NCI-H2029 (cell line): ENCODE measurements at places on chromosomes 1 and 21.

DNA sequence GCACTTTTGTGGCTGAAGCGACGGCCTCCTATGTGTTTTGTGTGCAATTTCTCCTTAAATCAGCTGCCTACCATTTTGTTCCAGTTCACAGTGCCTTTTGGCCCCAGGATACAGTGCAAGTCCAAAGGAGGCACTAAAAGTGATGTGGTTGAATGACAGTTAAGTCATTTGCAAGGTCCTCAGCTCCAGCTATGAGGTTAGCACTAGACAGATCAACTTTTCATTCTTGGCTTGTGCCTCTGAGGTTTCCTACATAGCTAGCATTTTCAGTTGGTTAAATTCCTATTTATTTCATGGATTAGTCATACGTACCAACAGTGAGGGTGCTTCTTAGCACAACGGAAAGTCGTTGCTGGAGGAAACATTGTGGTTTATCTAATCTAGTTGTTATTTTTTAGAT is 59.3 kb upstream of the NTPCR start:
- no peak for DNase-seq

DNA sequence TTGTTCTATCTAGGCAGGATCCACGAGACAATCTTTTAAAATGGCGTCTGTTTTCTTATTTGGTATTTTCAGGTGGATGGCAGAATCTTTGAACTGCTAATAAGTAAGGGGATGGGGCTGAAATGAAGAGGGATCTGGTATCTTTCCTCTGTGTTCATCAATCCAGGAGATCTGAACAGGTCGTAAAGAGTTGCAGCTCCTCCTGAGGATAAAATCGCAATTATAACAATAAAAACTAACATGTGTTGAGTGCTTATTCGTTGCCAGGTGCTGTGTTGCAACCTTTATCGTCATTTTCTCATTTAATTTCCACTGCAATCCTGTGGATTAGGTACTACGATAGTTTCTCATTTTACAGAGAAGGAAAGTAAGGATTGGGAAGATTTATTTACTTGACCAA is 134.6 kb upstream of the DPYD start:
- no peak for DNase-seq

- no peak for DNase-seq
These were observed 635.6 kb downstream of the PLA2G4A start for GRCh38 chr1:187464320-187464719.

GRCh38 chr1:111442457-111442856 is 6.6 kb downstream of the WDR77 start:
- DNase-seq = no peak

DNA sequence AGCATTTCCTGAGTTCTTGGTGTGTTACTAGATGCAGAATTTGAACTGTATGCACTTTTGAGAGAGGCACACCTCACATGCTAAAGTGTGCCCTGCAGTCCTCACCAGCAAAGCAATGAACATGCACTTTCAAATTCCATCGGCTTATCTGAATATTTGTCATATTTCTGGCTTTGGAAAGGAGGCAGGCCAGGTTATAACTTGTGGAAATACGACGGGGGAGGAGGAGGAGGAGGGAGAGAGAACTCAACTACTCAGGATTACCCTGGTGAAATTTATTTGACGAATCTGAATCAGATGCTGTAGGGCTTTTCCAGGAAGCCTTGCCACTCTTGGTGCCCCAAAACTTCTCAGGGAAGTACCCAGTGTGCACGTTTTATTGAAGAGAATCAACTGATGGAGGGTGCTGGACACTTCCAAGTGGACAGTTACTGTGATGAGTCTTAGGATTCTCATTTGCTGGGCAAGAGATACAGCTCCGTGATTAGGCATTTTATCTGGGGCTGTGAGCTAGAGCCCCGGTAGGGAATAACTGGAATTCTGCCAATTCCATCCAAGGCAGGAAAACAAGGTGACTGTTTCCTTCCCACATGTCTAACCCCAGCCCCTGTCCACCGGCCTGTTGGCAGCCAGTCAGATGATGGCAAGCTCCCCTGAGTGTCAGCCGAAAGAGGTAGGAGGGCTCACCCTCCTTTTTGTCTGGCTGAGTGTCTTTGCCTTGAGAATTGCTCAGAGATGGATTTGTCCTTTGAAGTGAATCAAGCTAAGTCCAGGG is 3.8 kb downstream of the PDPN start:
- DNase-seq = no peak

DNA sequence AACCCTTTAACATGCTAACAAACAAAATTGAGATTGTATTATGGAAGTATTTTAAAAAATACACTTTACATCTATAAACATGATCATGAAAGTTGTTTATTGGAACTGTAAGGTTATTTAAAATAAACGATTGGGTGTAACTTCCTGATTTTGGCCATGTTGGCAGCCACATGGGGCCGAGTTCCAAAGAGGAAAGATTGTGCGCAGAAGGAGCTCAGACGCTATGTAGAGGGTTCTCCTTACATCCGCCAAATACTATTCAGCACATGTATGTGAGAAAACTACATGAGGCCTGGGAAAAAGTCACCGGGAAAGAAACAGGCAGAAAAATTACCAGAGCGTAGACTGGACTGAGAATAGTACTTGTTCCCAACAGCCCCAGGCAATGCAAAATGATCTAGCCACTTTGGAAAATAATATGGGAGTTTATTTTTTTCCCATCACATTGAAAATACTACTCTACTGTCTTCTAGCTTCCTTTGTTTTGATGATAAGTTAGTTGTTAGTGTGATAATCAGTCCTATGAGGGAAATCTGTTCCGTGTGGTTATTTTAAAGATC is 35.7 kb upstream of the B3GALT2 start:
- DNase-seq = no peak

DNA sequence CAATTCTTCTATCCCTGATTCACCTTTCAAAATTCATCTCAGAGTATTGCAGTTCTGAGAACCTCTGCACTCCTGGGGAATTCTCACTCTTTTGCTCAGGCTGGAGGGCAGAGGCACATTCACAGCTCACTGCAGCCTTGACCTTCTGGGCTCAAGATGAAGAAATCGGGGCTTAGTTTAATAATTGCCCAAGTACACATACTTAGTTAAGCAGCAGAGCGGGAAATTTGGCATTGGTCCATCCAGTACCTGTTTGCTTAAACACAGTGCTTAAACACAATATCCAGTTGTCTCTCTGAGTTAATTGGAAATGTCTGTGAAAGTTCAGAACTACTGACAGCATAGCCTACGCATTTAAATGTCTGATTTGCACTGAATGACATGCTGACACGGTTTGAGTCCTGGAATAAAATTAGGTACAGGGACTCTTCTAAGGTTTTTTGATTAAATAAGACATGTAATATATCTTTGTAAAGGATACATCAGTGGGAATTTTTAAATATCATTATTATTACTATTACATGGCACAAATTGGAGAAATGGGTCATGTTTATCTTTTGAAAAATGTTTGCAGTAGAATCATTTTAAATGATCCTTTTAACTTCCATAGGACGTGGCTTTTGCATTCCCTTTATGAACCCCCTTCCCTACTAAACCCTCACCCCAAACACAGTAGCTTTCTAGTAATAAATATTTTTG is 337.4 kb downstream of the SRGAP2C start:
- DNase-seq = no peak

GRCh38 chr21:45508607-45509565 is 33.4 kb downstream of the SLC19A1 start:
- DNase-seq = no peak

GRCh38 chr21:15022608-15023261 is 42.1 kb downstream of the NRIP1 start:
- no peak for DNase-seq

DNA sequence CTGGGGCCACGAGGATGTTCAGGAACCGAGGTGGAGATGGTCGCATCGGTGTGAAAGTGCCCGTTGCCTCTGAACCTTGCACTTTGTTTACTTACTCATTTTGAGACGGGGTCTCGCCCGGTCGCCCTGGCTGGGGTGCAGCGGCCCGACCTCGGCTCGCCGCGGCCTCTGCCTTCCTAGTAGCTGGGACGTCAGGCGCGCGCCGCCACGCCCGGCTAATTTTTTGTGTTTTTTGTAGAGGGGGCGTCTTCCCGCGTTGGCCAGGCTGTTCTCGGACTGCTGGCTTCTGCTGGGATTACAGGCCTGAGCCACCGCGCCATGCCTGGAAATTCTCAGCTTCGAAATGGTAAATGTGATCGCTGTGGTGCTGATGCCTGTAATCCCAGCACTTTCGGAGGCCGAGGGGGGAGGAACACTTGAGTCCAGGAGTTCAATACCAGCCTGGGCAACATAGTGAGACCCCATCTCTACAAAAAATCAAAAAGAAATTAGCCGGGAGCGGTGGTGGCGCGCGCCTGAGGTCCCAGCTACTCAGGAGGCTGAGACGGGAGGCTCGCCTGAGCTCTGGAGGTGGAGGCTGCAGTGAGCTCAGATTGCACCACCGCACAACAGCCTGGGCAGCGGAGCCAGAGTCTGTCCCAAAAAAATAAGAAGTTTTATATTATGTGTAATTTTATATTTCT is 684 bp upstream of the MRPL20 start:
- DNase-seq = no peak

DNA sequence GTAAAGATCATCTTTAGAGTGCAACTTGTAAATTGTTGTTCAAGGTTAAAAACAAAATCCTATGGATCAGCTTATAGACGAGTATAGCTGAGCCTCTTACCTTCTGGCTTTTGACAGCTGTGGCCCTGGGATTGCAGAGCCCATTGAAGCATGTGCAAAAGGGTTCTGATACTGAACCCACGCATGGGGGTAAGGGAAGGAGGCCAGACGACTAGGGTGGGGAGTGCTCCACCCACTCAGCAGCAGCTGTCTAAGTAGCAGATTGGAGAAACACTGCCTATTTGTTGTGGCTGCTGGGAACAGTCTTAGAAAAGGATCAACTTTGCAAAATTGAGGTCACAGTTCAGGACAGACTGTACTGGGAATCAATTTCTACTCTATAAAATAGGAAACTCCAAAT is 16.1 kb downstream of the CD101 start:
- DNase-seq = no peak

DNA sequence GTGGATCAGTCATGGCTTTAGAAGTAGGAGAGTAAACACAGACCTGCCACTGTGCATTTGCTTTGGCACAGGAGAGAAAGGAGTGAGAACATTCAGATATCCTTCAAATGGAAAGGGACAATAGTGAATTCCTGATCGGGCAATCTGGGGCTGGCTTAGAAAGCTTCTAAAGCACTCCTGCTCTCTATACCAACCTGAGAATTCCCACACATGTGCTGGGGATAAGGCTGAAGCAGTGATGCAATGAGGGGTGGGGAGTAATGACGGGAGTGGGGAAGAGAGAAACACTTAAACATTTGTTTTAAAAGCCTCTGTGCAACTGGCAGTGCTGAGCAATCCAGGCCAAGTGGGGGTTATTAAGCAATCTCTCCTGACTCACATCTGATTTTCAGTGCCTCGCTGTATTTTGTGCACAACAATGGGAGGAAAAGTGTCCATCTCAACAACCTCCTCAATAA is 108.8 kb downstream of the KIAA0319L start:
- DNase-seq = peak; percentile 48
